ENCODE measurements at places on chromosomes 16 and 17.

GRCh38 chr16:58649707-58650106 is 20.1 kb upstream of the CNOT1 start:
- no peak for DNase-seq
- no peaks in the 10 kb centered on the region for H3K36me3 ChIP-seq
- no peaks in the 10 kb centered on the region for H3K27me3 ChIP-seq
- H3K4me1 ChIP-seq: no peaks in the 10 kb centered on the region
- H3K4me3 ChIP-seq: no peak overlapping the region

GRCh38 chr17:48556576-48557401 is 11.9 kb upstream of the HOXB2 start:
- H3K36me3 ChIP-seq: no peaks in the 10 kb centered on the region
- DNase-seq: no peak
- no peak overlapping the region for H3K4me3 ChIP-seq
- H3K4me1 ChIP-seq: peaks cover 4% of the 10 kb centered on the region
- H3K27me3 ChIP-seq: peaks cover 21% of the 10 kb centered on the region

- DNase-seq: no peak
- no peaks in the 10 kb centered on the region for H3K27me3 ChIP-seq
- H3K36me3 ChIP-seq: no peaks in the 10 kb centered on the region
- no peaks in the 10 kb centered on the region for H3K4me1 ChIP-seq
- no peak overlapping the region for H3K4me3 ChIP-seq
Observed at GRCh38 chr16:78890373-78890895, 710.1 kb downstream of the MAF start.

DNA sequence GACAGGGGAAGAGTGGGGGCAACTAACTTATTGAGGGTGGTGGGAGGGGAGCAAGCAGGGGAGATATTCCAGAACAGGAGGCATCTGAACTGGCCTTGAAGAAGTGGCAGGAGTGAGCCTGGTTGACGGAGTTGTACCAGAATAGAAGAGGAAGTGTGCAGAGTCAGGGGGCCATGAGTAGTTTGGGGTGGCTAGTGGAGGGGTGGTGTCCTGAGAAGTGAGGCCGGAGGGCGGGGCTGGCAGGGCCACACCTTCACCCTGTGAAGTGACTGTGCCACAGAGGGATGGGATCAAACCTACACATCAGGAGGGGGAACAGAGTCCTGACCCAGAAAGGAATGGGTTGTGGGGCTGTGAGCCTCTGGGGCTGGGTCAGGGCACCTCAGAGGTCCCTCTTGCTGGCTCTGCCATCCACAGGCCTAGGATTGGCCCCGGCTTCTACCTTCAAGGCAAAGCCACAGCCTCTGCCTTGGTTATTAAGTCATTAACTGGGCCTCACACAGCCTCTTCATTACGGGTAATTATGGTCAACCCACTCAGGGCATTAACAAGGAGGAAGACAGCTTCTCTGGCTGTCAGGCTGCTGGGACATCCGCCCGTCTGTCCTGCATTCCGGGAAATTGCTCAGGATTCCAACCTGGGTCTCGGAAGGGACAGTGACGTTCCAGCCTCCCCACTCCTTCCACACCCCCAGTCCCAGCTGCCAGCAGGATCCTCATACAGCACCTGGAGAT is 12.7 kb downstream of the SPNS2 start:
- no peaks in the 10 kb centered on the region for H3K27me3 ChIP-seq
- peak overlapping the region; percentile 26 for H3K27ac ChIP-seq
- peaks cover 95% of the 10 kb centered on the region for H3K4me1 ChIP-seq
- H3K36me3 ChIP-seq: no peaks in the 10 kb centered on the region
- DNase-seq: no peak

- no peaks in the 10 kb centered on the region for H3K4me1 ChIP-seq
- H3K36me3 ChIP-seq: no peaks in the 10 kb centered on the region
- no peak overlapping the region for H3K27ac ChIP-seq
- H3K27me3 ChIP-seq: no peaks in the 10 kb centered on the region
Observed at GRCh38 chr16:4572715-4573114, 16.6 kb downstream of the C16orf96 start.

DNA sequence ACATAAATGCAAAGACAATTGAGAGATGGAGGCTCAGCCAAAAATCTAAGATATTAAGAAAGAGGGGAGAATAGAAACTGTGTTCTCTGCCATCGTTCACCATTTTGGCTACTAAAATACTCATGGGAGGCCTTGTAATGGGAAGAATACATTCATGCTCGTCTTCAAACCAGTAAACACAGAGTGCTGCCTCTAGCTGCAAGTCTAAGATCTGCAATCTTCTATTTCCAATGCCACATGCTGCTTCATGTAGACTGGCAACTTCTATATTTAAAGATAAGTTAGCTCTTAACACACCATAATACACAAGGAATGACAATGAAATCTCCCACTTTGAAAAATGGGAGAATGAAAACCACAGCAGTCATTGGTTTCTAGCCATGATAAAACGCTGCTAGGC is 387.3 kb downstream of the HS3ST3B1 start:
- no peaks in the 10 kb centered on the region for H3K36me3 ChIP-seq
- H3K27me3 ChIP-seq: no peaks in the 10 kb centered on the region
- no peak for DNase-seq
- no peaks in the 10 kb centered on the region for H3K4me1 ChIP-seq
- H3K4me3 ChIP-seq: no peak overlapping the region
- H3K27ac ChIP-seq: no peak overlapping the region

GRCh38 chr17:68346448-68346847 is 55.2 kb downstream of the ARSG start:
- H3K27ac ChIP-seq: peak overlapping the region; percentile 76
- no peaks in the 10 kb centered on the region for H3K36me3 ChIP-seq
- H3K4me3 ChIP-seq: no peak overlapping the region
- peak; percentile 82 for DNase-seq

DNA sequence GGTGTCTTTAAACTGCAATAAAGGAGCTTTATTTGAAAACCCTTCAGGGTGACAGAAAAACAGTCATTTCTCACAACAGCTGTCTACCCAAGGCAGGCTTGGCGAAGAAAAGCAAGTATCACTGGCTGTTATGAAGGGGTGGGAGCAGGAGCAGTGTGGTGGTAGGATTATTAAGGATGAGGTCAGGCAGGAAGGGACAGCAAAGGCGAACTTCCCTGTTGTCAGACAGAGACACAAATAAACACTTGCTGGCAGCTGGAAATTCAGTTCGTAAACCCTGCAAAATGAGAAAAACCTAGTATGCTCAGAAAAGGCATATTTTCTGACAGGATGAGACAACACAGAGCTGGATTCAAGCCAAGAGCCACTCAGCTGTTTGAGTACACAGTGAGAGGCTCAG is 416.3 kb upstream of the CDH5 start:
- H3K27me3 ChIP-seq: no peaks in the 10 kb centered on the region
- no peaks in the 10 kb centered on the region for H3K36me3 ChIP-seq
- no peaks in the 10 kb centered on the region for H3K4me1 ChIP-seq
- no peak overlapping the region for H3K27ac ChIP-seq
- H3K4me3 ChIP-seq: no peak overlapping the region

- H3K27ac ChIP-seq: no peak overlapping the region
- no peaks in the 10 kb centered on the region for H3K27me3 ChIP-seq
- no peak overlapping the region for H3K4me3 ChIP-seq
- H3K4me1 ChIP-seq: no peaks in the 10 kb centered on the region
- no peak for DNase-seq
- H3K36me3 ChIP-seq: no peaks in the 10 kb centered on the region
Observed at GRCh38 chr16:66420396-66420795, 6.7 kb upstream of the BEAN1 start.

DNA sequence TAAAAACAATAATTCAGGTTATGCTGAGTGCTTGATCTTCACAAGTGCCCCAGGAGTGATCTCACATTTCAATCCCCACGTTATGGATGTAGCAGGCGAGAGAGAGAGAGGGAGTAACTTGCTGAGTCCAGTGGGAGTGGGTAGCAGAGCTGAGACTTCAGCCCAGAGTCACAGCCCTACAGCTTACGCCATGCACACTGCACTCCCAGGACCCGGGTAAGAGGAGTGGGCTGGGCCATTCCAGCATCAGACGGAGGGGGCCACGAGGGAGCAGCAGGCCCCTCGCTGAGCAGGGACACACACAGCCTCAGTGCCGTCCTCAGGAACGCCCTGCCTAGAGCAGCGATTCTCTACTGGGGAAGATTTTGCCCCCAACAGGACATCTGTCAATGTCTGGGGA is 9.8 kb upstream of the KIF19 start:
- no peak overlapping the region for H3K4me3 ChIP-seq
- peak overlapping the region; percentile 24 for H3K27ac ChIP-seq
- H3K4me1 ChIP-seq: no peaks in the 10 kb centered on the region
- H3K36me3 ChIP-seq: no peaks in the 10 kb centered on the region

- no peak overlapping the region for H3K4me3 ChIP-seq
- H3K4me1 ChIP-seq: no peaks in the 10 kb centered on the region
- no peaks in the 10 kb centered on the region for H3K27me3 ChIP-seq
- H3K27ac ChIP-seq: no peak overlapping the region
Observed at GRCh38 chr16:59527206-59527997, 793.3 kb upstream of the GOT2 start.

- H3K4me3 ChIP-seq: no peak overlapping the region
- peak overlapping the region; percentile 34 for H3K27ac ChIP-seq
- H3K4me1 ChIP-seq: peaks cover 31% of the 10 kb centered on the region
- H3K27me3 ChIP-seq: no peaks in the 10 kb centered on the region
Observed at GRCh38 chr16:49698453-49698815, 157.5 kb downstream of the ZNF423 start.

GRCh38 chr16:69166221-69166833 is 20.6 kb upstream of the SNTB2 start:
- peaks cover 24% of the 10 kb centered on the region for H3K36me3 ChIP-seq
- H3K4me3 ChIP-seq: no peak overlapping the region
- DNase-seq: no peak
- peaks cover 14% of the 10 kb centered on the region for H3K4me1 ChIP-seq

- no peak for DNase-seq
- H3K36me3 ChIP-seq: no peaks in the 10 kb centered on the region
- no peak overlapping the region for H3K27ac ChIP-seq
- no peaks in the 10 kb centered on the region for H3K27me3 ChIP-seq
- no peaks in the 10 kb centered on the region for H3K4me1 ChIP-seq
- no peak overlapping the region for H3K4me3 ChIP-seq
Observed at GRCh38 chr17:77055453-77055852, 85.3 kb upstream of the SEC14L1 start.

- no peak overlapping the region for H3K27ac ChIP-seq
- no peaks in the 10 kb centered on the region for H3K27me3 ChIP-seq
- no peaks in the 10 kb centered on the region for H3K36me3 ChIP-seq
- no peak overlapping the region for H3K4me3 ChIP-seq
- no peaks in the 10 kb centered on the region for H3K4me1 ChIP-seq
- no peak for DNase-seq
Observed at GRCh38 chr16:49399594-49400364, 26.2 kb downstream of the C16orf78 start.

DNA sequence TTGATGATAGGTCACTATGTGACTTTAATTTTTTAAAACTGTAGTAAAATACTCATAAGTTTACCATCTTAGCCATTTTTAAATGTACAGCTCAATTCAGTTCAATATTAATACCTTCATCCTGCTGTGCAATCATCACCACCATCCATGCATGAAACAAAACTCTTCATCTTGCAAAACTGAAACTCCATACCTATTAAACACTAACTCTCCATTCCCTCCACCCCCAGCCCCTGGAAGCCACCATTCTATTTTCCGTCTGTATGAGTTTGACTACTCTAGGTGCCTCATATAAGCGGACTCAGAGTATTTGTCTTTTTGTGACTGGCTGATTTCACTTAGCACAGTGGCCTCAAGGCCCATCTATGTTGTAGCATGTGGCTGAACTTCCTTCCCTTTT is 9.4 kb upstream of the CNEP1R1 start:
- DNase-seq: no peak
- no peaks in the 10 kb centered on the region for H3K36me3 ChIP-seq
- H3K27ac ChIP-seq: no peak overlapping the region
- no peaks in the 10 kb centered on the region for H3K27me3 ChIP-seq
- peaks cover 2% of the 10 kb centered on the region for H3K4me1 ChIP-seq

GRCh38 chr17:15951368-15952047 is 6.6 kb downstream of the ADORA2B start:
- no peaks in the 10 kb centered on the region for H3K27me3 ChIP-seq
- H3K4me1 ChIP-seq: no peaks in the 10 kb centered on the region
- H3K27ac ChIP-seq: no peak overlapping the region
- no peaks in the 10 kb centered on the region for H3K36me3 ChIP-seq

- H3K27me3 ChIP-seq: no peaks in the 10 kb centered on the region
- H3K36me3 ChIP-seq: no peaks in the 10 kb centered on the region
Observed at GRCh38 chr16:55255733-55256282, 68.2 kb upstream of the IRX6 start.

DNA sequence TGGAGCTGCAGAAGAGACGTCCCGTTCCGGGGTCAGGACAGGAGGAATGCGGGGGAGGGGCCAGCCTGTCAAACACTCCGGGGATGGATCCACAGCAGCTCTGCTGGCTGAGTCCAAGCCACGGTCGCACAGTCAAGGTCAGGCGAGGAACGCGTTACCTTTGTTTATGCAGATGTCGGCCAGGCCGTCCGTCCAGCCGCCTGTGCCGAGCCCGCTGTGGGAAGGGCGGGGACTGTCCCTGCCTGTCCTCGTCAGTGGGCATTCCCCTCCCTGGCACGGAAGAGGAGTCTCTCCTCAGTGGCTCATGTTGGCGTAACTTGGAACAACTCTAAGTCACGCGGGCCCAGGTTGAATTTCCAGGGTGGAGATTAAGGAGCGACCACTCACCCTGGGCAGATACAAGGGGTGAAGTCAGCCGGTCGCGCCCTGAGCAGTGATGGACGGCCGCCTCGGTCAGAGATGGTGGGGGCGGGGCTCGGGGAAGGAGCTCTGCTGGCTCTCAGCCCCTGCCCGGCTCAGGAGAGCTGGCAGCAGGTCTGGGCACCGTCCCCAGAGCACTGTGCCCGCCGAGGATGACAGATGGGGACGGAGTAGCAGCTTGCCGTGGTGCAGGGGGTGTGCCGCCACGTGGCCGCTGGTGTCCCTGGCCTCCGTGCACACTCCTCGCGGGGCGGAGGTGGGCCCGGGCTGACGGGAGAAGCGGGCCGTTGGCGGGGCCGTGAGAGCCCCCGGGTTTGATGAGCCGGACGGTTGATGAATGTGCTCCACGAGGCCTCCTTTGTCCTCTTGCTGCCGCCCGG is 7.3 kb downstream of the CACNA1H start:
- no peaks in the 10 kb centered on the region for H3K36me3 ChIP-seq
- no peak overlapping the region for H3K4me3 ChIP-seq
- no peak for DNase-seq
- H3K27me3 ChIP-seq: peaks cover 43% of the 10 kb centered on the region
